Retinal pigment epithelial cell (primary cell): ENCODE measurements at places on chromosomes 6 and 20.

DNA sequence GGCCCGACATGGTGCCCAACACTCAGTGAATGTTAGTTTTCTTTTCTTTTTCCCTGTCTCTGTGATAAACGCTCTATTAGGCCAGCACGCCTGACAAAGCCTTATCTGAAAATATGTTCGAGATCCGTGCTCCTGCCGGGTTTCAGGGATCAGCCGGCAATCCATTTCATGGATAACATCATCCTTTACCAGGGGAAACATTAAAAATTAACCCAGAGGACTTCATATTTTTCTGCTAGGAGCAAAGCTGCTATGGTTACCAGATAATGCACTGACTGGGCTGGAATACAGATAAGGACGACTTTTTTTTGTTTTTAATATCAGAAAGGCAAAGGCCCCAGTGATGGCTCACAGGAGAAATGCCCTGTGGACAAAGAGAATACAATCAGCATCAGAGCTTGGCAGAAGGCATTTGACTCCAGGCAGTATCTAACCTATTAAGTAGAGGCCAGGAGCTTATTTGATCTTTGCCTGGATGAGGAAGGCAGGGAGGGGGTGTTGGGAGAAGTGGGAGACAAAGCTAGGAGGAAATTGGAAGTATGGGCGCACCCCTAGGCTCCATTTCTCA lies 482.0 kb upstream of the CHD6 start:
- no peak for DNase-seq

- peak; percentile 86 for DNase-seq
Measured at GRCh38 chr6:75094614-75095200, 111.1 kb downstream of the COL12A1 start.

DNA sequence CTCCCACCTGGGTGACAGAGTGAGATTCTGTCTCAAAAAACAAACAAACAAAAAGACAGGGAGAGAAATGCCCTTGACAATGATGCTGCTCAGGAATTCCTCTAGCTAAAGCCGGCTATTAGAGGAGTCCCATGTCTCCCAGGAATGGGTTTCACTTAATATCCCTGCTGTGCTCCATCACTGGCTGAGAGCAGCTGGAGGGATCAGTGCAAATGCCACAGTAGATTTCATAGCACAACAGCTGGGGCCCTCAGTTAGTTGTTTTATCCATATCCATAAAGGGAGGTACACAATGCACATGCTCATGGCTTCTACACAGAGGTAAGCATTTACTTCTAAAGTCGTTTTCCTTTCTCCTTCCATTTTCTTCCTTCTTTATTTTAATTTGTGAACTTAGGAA lies 742.0 kb upstream of the POU3F2 start:
- no peak for DNase-seq

DNA sequence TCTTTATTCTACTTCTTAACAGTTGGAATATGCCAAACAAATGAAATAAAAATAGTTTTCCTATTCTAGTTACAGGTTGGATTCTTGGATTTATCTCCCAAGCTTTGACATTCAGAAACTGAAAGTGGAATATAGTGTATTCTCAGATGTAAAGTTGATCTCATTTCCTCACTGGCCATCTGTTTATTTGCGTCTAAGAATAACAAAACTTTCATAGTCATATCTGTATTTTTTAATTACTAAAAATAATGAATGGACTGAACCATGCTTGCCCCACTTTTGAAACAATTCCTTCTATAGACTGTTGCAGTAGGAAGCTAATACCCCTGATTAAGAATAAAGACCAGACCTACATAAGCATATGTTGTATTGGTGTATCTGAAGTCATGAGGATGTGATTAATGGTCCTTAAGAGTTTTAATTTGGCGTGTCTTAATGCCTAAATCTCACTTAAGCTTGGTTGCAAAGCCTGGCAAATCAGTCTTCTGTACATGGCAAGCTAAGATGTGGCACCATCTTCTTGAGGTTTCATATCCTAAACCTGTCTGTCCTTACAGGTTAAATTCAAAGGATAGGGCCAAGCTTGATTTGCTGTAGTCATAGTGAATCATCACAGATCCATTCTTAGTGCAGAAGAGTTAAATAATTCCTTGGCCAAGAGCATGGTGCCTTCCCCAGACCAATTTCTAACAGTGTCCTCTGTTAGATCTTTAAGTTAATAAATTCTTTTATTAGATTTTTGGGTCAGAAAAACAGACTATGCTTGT lies 58.9 kb downstream of the FOXO3 start:
- DNase-seq, result peak; percentile 64

DNA sequence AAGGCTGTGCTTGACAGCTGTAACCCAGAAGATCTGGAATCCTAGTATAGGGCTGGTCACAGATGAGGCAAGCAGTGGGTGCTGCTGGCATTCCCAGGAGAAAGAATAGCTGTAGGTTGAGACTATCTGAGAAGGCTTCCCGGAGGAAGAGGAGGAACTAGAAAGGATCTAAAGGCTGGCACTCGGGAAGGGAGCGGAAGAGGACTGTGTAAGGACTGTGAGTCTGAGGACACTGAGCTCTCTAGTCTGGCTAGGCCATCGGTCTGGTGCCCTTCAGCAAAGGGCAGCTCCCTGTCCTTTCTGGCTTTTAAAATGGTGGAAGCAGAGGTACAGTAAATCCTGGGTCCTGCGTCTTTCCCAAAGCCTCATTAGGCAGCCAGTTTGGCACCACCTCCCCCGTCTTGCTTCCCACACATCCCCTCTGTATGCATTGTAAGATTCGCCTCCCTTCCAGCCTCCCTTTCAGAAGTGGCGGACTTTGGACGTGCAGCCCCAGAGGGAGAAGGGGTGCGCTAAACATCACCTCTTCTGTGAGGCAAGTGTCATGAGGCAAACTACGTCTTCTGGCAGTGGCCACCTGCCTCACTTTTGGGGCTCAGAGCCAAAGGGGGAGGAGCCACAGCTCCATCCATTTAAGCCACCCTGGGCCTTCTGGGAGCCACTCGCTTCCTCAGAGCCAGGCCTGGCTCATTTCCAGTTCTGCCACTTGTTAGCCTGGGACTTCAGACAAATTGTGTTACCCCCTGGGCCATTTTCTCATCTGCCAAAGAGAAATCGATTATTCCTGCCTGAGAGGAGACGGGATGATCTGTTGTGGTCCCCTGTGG lies 8.6 kb downstream of the SNPH start:
- DNase-seq, result no peak

DNA sequence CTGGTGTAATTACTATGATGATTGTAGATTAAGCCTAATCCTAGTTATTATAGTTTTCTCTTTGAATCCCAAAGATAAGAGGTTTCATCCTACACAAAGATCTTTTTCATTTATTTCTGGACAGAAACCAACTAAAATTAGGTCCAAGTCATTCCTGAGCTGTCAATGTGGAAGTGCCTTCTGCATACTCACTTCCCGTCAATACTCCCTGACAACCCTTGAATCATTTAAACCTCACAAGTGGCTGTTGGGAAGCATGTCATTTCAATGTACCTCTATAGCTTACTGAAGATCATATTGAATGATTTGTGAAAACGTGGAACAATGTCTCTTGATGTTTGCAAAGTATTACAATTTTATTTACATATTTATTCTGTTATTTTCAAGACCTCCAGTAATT lies 274.1 kb downstream of the HACE1 start:
- DNase-seq, result no peak

DNA sequence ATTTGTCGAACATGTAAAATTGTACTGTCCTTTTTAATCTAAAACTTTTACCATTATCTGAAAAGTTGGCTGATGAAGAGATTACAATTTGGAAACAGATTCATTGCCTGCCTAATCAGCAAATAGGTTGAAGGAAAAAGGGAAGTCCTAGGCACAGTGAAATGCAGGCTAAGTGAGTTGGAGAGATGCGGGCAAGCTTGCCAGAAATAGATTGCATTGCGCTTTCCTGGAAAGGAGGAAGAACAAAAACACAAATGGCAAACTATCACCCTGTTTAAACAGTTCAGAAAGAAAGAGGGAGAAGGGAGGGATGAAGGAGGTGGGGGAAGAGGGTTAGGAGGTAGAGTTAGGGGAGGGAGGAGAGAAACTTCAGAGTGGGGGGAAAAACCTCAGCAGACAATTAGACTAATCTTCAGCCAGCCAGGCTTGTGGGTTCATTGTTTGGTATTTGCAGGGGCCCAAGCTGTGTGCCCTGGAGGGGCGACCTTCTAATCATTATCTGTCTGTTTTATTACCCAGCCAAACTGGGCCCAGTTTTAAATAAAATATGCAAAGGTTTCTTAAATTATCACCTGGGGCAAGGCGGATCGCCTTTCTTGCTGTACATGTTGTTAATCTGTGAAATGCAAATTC lies 465.2 kb downstream of the TFAP2B start:
- DNase-seq, result no peak

- DNase-seq, result no peak
Measured at GRCh38 chr20:48003021-48003420, 217.7 kb upstream of the SULF2 start.

DNA sequence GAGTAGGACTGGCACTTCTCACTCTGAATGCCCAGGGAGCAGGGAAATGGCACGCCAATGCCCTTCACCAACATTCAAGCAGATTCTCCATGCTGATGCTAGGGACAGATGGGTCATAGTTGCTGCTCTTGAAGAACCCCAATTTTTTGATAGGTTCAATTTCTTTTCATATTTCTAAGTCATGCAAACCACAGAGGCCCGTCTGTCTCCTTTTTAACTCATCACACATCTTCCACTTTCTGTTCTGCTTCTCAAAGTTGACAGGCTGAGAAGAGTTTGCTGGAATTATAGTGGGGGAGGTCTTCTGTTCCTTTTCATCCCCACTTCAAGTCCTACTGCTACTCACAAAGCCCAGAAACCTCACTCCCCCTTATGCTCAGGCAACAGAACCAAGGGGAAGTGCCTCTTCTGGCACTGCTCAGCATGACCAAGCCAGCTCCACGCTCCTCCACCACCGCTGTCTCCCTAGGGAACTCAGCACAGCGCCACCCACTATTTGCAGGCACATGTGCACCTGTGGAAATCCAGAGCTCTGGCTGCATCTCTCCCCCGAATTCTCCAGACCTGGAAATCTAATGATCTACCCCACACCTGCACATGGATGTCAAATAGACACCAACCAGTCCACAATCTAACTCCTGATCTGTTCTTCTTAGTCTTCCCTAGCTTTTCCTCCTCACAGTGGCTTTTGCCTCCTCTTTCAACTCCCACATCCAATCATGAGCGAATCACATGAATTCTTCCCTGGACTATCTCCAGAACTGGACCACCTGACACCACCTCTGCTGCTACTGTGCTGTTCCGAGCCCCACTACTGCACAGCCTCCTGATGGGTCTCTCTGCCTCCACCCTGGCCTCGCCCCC lies 10.7 kb downstream of the ZBTB24 start:
- no peak for DNase-seq

GRCh38 chr6:49401063-49401462 lies 62.0 kb downstream of the MMUT start:
- peak; percentile 71 for DNase-seq

DNA sequence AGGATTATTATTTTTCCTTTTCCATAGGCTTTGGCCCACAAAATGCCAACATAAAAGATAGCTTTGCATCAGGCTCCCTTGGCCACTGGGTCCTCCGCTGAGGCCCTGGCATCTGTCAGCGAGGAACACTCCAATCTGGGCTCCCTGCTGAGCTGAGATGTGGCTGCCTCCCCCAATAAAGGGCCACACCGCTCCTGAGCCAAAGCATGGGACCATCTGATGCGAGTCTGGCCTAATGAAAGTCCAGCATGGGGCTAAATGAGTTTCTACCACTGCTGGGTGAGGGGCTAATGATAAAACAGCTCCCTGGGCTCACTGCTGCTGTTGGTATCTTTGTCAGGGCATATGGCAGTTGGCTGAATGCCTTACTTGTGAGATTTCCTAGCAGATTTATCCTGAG lies 817.5 kb upstream of the SLC35B3 start:
- DNase-seq, result no peak

- DNase-seq, result no peak
Measured at GRCh38 chr6:84078335-84078734, 44.8 kb downstream of the MRAP2 start.

- no peak for DNase-seq
Measured at GRCh38 chr20:48774696-48775095, 53.1 kb downstream of the PREX1 start.

GRCh38 chr6:139841794-139842215 lies 467.4 kb upstream of the CITED2 start:
- DNase-seq, result no peak

GRCh38 chr20:44810061-44810390 lies 320 bp downstream of the RIMS4 start:
- no peak for DNase-seq

DNA sequence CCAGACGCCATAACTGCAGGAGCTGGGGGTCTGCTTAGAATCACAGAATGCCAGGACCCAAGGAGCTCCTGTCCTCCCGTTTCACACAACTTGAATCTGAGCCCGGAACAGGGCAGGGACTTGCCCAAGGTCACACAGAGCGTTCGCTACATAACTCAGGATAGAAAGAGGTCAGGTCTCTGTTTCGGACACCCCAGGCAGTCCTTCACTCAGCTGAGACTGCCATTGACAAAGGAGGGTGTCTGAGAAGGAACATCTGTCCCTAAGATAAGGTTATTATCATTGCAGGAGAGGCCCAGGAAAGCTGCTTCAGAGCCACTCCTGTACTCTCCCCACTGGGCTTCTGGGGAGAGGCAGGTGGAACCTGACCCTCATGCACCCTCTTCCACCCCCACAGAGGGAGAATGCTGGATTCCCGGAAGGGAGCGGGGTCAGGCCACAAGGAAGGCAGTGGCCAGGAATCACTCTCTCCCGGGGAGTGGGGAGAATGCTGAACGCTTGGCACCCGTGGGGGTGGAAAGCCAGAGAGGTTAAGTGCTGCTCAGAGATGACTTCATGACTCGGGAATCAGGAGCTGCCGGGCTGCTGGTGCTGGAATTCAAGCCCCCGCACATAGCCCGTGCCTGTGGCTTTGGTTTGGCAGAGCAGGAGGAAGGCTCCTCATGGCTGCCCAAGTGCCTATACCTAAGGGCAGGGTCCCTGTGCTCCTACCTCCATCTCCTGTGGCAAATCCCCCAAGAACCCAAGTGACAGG lies 10.7 kb downstream of the SDC4 start:
- peak; percentile 75 for DNase-seq

DNA sequence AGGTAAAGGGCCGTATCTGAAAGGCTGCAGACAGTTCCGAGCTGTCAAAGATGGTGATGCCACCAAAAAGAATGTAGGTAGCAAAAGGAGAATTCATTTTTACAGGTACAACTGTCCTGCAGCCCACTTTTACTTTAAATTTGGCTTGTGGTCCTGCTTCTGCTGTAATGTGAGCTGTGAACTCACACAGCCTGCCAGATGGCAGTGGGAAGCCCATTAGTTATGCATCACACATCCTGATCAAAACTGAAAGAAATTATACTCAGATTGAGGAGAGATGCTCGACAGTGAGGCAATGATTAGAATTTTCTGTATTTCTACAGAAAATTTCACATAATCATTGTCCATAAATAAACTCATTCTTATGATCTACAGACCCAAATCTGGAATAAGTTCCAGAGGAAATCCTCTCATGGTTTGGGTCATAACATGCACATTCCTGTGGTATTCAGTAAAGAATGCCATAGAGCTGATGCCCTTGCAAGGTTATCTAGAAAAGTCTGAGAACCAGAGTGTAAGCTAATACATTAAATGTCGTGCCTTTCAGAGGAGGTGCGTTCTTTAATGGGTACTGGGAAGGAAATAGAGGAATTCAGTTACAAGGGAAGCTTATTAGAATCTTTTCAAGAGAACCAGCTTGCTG lies 23.9 kb upstream of the E2F3 start:
- peak; percentile 80 for DNase-seq

GRCh38 chr20:63765082-63765873 lies 25.7 kb downstream of the SLC2A4RG start:
- DNase-seq, result no peak

- no peak for DNase-seq
Measured at GRCh38 chr6:122389704-122390372, 9.6 kb upstream of the HSF2 start.

- DNase-seq, result no peak
Measured at GRCh38 chr20:54221996-54222890, 14.4 kb downstream of the PFDN4 start.

- DNase-seq, result no peak
Measured at GRCh38 chr6:166168616-166169548, 1.2 kb upstream of the TBXT start.
